ENCODE measurements at places on chromosomes 6 and 20.

DNA sequence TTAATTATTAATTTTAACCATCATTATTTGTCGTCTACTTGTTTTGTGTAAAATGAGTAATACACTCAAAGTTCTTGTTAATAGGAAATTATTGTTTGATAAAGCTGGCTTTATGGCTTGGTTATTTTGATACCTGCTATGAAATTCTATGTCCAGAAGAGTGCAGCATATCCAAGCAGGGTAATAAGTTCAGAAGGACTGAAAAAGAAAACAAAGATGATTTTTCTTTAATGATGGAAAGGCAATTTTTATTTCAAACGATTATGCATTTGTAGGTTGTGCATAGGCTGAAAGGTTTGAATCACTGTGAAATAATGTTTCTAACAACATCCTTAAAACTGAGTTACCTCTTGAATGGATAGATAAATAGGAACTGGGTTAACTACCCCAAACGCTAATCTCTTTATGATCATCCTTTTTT lies 1.4 kb upstream of the MAN1A1 start:
- no peak for DNase-seq

DNA sequence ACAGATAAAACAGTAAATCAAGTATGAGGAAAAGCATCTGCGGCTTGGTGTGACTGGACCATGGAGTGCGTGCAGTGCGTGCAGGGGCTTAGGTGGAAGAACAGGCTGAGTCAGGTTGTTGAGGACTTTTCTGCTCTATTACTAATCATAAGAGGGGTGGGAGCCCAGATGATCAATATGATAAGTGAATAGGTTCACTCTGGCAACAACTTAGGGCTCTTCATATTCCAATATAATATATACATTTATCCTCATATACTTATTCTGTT lies 56.4 kb downstream of the PDE10A start:
- no peak for DNase-seq

DNA sequence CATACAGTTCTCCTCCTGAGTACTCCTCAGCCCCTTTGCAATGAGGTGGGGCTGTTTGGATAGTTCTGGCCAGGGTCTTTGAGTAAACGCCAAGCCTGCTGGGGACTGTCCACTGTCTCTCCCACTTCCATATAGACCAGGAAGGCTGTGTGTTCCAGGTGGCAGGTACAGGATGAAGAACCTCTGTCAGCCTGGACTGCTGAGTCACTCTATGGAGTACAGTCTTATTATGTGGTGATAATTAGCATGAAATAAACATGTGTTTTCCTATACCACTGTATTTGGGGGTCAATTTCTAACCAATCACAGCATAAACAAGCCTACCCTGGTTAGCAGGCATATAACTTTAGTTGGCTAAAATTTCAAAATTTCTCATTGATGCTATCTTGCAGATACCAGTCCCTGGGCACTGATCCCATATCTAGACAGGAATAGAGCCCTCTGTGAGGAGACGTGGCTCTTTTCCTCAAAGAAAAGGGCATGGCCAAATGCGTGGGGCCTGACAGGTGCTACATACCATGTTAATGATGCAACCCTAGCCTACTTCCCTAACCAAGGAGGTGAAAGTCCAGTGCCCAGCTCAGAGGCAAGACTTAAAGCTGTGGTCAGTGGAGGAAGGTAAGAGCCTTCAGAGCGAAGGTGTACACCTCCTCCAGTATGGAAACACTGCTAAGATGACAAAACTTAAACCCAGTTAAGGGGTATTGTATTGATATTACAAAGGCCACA lies 4.5 kb upstream of the ALDH8A1 start:
- DNase-seq = no peak

DNA sequence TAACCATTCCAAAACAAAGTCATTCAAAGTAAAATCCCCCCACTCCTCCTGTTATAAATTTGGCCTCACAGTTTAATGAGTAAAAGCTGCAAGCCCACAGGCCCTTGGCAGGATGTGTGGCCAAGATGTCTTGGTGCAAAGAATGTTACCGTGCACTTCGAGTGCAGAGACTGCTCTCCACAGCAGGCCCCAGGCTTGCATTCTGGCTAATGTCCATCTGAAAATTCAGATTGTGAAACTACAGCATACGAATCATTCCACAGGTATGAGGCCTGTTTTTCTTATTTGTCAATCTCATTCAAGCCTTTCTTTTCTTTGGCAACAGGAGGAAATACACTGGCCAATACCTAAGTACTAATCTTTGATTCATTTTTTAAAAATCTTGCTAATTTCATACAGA lies 7.1 kb downstream of the RPS6KA2 start:
- DNase-seq = no peak

DNA sequence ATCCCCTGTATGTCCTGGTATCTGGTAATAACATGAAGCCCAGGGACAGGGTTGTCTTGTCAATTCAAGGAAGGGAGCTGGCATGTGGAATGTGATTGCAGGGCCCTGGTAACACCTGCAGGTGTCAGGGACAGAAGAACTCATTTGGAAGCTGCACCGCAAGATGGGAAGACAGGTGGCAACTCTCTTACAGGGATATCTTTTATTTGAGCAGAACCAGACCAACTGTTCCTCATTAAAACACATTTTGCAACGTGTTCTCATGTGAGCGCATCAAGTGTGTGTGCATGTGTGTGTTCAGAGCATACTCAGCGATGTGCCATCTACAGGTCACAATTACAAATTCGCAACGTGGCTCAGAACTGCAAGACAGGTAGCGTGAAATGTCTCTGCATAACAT lies 370.9 kb upstream of the SOX4 start:
- DNase-seq = no peak

- no peak for DNase-seq
Measured at GRCh38 chr20:3613821-3614440, 49.3 kb downstream of the GFRA4 start.

GRCh38 chr6:134609716-134610261 lies 291.9 kb upstream of the SGK1 start:
- no peak for DNase-seq

DNA sequence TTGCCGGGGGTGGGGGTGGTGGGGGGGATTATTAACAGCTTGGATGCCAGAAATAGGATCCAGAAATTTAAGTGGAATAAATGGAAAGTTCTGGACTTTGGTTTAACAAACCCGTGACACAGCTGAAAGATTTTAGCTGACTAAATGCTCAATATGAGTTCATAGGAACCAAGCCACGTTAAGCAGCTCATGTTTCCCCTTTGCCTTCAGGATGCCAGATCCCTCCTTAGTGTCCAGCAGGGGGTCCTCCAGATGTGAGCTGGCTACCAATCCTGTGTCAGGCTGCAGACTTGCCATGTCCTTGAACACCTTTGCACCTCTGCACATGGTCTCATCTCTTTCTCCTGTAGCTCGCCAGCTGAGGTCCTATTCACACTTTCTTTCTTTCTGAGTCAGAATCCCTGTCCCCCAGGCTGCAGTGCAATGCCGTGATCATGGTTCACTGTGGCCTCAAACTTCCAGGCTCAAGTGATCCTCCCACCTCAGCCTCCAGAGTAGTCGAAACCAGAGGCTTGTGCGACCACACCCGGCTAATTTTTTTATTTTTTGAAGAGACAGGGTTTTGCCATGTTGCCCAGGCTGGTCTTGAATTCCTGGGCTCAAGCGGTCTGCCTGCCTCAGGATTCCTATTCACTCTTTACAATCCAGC lies 133.3 kb upstream of the ARMC2 start:
- DNase-seq = no peak

DNA sequence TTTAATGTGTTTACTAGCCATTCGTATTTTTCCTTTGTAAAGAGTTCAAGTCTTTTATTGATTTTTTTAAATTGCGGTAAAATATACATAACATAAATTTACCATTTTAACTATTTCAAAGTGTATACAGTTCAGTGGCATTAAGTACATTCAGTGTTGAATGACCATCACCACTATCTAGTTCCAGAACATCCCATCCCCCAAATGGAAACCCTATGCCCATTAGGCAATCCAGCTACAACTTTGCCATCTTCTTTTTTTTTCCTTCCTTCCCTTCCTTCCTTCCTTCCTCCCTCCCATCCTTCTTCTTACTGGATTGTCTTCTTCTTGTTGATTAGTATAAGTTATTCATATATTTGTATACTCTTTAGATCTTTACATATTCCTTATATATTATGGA lies 8.6 kb downstream of the LPIN3 start:
- no peak for DNase-seq

- DNase-seq = no peak
Measured at GRCh38 chr6:42086046-42087035, 36.0 kb downstream of the TAF8 start.

GRCh38 chr6:90975741-90976140 lies 388.9 kb upstream of the MAP3K7 start:
- DNase-seq = no peak

GRCh38 chr20:57043091-57043490 lies 223.3 kb downstream of the BMP7 start:
- DNase-seq = no peak

GRCh38 chr6:157555455-157556143 lies 174.6 kb downstream of the ZDHHC14 start:
- no peak for DNase-seq

GRCh38 chr6:162962093-162962492 lies 234.3 kb downstream of the PACRG start:
- DNase-seq = no peak

GRCh38 chr20:57108742-57109570 lies 157.5 kb downstream of the BMP7 start:
- DNase-seq = no peak

GRCh38 chr6:128767705-128768104 lies 115.2 kb upstream of the LAMA2 start:
- DNase-seq = no peak

GRCh38 chr6:153814136-153814535 lies 224.9 kb upstream of the OPRM1 start:
- no peak for DNase-seq

DNA sequence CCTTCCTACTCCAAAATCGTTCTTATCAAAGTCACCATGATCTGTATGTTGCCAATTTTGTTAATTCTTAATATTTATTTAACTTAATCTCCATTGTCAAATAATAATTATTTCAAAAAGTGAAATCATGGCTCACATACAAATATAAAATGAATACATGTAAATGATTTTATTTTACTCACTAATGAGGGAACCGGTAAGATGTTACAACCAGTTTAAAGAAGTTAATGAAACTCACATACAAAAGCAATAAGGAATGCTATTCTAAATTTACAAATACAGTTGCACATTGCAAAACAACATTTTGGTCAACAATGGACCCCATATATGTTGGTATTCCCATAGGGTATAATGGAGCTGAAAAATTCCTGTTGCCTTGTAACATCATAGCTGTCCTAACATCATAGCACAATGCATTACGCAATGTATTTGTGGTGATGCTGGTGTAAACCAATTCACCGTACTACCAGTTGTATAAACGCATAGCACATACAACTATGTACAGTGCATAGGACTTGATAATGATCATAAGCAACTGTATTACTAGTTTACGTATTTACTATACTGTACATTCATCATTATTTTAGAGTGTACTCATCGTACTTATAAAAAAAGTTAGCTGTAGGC lies 6.5 kb upstream of the SLC22A16 start:
- peak; percentile 86 for DNase-seq

DNA sequence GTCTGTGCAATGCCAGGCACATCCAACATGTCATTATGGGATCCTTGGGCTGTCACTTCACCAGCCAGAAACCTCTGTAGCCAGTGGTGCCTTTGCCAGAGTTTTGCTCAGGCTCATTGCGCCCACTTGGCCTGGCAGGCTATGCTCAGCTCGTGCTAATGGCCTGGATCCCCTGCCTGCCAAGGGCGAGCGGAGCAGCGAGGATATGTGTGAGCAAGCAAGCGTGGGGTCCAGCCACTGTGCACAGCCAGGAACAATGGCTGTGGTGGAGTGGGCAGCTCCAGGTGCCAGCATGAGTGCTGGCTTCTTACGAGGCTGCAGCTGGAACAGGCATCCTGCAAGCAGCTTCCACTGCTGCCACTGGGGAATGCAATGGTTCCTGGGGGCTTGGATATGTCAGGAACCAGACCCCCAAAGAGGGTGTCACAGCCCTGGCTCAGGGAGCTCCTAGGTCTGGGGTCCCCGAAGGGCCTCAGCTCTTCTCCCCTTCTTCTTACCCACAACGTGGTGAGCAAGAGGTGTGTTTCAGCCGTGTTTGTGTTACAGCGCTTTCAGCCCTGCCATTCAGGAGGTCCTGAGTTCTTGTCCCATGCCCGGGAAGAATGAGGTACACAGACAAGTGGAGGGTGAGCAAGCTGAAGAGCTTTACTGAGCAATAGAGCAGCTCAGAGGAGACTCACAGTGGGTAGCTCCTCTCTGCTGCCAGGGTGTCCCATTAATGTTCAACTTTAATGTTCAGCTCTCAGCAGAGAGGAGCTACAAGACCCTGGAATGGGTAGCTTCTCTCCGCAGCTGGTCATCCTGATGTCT lies 22.3 kb upstream of the TOP1 start:
- no peak for DNase-seq

- no peak for DNase-seq
Measured at GRCh38 chr6:83062225-83062624, 3.4 kb downstream of the UBE3D start.

GRCh38 chr20:17765584-17765983 lies 65.8 kb downstream of the BANF2 start:
- no peak for DNase-seq

- DNase-seq = peak; percentile 11
Measured at GRCh38 chr6:47076422-47077344, 34.6 kb upstream of the ADGRF1 start.

DNA sequence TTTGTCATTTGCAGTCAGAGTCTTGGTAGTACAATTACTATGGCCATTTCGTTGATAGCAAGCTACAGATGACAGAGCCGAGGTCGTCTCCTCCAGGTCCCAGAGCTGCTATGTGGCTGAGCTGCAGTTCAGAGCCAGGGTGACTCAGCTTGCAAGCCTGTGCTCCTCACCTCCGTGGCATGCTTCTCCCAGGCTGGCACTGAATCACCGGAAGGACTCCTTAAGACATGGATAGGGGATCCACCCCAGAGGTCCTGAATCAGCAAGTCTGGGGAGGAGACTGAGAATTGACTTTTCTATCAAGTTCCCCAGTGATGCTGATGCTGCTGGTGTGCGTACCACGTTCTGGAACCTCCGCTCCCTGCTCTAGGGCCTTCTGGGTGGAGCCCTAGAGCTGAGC lies 291.2 kb downstream of the CDH26 start:
- no peak for DNase-seq

DNA sequence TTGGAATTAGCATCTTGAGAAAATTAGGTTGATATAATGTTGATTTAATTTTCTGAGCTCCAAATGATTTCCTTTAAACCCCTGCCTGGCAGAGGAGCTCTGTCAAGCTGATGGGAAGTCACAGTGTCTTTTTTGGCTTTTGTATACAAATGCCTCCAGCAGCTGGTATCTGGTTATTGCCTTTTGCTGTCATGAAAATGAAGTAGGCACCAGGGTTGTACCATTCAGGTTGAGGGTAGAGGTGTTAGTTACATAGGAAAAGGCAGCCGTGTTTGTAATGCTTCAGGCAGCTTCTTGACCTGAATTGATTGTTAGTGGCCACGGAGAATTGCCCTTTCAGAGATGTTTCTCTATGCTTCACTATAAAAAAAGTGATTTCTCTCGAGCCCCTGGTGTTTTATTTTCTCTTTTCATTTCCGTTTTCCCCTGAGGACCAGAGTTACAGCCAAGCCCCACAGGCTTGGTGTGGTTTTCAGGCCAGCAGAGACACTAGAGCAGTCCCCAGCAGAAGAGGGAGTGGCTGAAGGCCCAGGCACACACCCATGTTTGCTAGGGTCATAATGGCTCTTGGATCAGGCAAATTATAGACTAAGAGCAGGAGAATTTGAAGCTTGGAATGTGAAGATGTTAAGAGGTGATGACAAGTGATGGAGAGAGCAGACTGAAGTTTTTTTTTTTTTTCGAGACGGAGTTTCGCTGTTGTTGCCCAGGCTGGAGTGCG lies 21.6 kb downstream of the CMTR1 start:
- DNase-seq = no peak
